ENCODE measurements at places on chromosomes 11 and 22.

- DNase-seq = no peak
Observed at GRCh38 chr11:26929806-26930517, 64.0 kb upstream of the FIBIN start.

- DNase-seq = no peak
Observed at GRCh38 chr11:128302425-128303186, 284.8 kb downstream of the ETS1 start.

- DNase-seq = no peak
Observed at GRCh38 chr11:34207487-34208180, 102.2 kb downstream of the NAT10 start.

DNA sequence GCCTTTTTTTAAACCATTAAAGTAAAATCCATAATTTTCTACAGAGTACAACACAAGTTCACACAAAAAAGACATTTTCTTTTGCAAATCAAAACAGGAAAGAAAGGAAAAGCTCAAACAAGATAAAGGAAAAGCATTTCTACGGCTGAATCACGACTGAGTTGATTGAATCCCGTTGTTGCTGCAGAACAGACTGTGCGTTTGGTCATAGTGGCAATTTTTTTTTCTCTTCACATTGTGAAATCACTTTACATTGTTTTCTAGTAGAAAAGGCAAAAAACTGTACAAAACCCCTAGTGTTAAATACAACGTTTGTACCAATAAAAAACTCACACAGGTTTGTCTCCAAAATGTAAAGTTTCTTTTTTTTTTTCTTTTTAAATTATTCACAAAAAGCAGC lies 17.3 kb upstream of the RAPSN start:
- DNase-seq = no peak
